Activated T-cell treated with anti-CD3 and anti-CD28 coated beads, Interleukin-2, amount 50 U/mL, for 48 hours (primary cell): ENCODE measurements at places on chromosomes 16 and 17.
A peak's percentile ranks its signal among the peaks of the same experiment; 100 is the strongest.

- DNase-seq = no peak
These were observed 11.1 kb downstream of the CHP2 start for GRCh38 chr16:23765933-23766332.

- DNase-seq = peak; percentile 17
These were observed 648.5 kb upstream of the RBFOX1 start for GRCh38 chr16:6684076-6684673.

DNA sequence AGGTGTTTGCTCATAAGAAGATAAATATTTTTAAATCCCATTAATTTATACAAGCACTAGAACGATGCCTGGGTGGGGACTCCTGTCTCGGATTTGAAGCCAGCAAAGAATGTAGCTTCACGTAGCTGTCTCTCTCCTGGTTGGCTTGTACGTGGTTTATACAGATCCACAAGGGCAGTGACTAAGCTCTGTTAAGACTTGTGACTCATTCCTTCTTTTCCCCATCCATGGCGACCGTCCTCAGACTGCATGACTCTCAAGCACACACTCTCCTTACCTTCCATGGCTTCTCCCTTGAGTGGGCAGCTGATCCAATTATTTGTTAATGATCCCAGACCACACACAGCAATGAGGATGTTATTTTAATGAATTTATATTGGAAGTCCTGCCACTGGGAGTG lies 679.7 kb upstream of the SOX9 start:
- no peak for DNase-seq

DNA sequence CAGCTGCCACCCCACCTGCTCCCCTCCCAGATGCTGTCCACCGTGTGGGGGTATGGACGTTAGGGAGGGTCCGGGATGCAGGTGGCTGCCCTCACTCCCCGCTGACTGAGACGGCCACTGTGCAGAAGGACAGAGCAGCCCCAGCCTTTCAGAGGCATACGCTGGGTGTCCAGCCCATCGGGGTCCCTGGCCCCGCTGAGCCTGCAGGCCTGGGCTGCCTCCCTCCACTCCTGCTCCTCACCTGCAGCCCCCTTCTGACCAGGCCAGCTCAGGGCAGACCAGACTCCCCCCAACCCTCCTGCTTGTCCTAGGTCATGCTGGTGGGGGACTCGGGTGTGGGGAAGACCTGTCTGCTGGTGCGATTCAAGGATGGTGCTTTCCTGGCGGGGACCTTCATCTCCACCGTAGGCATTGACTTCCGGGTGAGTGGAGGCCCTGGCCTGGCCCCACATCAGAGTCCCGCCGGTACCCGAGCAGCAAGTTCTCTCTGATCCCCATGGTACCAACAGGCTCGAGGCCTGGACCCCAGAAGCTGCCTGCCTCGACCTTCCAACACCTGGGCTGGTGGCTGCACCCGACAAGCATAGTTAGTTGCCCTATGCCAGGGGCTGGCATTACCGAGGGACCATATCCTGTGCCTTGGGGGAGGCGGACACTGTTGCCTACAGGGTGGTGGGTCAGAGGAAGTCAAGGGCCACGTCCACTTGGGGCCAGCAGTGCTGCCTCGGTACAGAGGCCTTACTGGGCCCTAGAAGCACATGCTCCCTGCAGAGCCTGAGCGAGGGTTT lies 1.4 kb downstream of the RAB26 start:
- peak; percentile 70 for DNase-seq

DNA sequence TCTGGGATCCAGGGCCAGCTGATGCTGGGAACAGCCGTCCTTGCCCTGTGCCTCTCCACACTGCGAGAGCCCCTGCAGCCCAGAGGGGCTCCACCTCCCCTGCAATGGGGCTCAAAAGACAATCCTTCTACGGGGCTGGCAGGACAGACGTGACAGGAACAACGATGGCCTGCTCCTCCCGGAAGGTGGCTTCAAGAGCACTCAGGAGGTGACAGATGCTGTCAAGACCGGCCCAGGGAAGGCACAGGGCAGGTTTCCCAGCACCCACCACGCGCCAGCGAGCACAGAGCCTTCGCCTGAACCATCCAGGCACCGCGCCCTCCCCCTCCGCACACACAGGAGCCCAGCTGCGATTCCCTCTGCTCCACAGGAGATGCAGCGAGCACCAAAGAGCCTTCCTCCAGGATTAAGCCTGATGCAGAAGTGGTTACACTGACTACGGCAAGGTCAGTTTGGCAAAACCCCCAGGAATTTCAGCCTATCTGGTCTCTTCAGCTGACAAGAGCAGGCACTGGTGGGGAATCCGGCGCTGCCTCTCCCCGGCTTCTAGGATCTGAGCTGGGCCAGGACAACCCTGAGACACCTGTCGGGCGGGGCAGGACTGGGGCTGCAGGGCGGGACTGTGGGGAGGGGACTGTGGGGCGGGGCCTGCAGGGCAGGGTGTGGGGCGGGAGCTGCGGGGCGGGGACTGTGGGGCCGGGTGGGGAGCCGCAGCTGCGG lies 103.4 kb downstream of the ZNF778 start:
- no peak for DNase-seq

- DNase-seq = no peak
These were observed 391.1 kb downstream of the SOX9 start for GRCh38 chr17:72511874-72512273.

- DNase-seq = no peak
These were observed 103.9 kb downstream of the MGAT5B start for GRCh38 chr17:76972046-76972641.

DNA sequence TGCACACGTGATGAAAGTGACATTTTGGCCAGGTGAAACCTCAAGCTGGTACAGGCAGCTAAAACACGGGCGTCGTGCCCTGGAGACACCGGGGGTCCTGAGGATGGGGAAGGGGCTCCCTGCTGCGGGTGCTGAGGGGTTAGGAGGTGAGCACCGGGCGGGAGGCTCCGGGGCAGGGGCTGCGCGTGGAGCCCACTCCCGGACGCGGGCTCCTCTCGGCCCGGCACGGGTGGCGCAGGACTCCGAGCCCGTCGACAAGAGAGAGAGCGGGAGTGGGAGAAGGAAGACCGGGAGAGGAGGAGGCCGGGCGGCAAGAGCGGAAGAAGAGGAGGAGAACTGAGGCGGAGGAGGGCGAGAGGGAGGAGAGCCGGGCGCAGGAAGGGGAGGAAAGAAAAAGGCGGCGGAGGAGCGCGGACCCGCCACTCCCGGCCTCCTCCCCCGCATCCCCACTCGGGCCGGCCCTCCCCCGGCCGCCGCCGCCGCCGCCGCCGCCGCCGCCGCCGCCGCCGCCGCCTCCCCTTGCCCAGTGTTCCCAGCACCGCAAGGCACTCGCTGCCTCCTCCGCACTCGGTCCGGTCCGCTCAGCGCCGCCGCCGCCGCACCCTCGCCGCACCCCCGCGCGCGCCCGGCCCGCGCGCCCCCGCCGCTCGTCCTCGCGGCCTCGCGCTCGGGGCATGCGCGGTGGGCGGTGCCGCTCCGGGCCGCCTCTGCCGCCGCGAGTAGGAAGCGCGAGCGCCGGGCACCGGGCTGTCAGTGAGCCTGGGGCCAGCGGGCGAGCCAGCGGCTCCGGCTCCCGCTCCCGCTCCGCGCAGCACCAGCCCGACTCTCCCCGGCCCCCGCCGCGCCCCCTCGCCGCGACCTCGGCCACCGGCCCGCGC lies at the start of gene PRKCA:
PRKCA (plus strand) TSS at position 750 of the 878 bp plus-strand sequence.
- DNase-seq = peak; percentile 77

- no peak for DNase-seq
These were observed 7.7 kb downstream of the CCL16 start for GRCh38 chr17:35973333-35974260.

GRCh38 chr17:36994438-36994837 lies 45.7 kb downstream of the AATF start:
- no peak for DNase-seq
